HEK293T (cell line): ENCODE measurements at places on chromosomes 5 and 9.
A peak's percentile ranks its signal among the peaks of the same experiment; 100 is the strongest.

GRCh38 chr9:87425202-87425601, 72.5 kb upstream of the DAPK1 start:
- DNase-seq: no peak

- no peak for DNase-seq
Observed at GRCh38 chr5:34530637-34531036, 125.5 kb upstream of the RAI14 start.

- DNase-seq: no peak
Observed at GRCh38 chr9:125532812-125533594, 174.0 kb downstream of the MAPKAP1 start.

GRCh38 chr5:168365581-168366081, 74.2 kb downstream of the WWC1 start:
- DNase-seq: no peak

DNA sequence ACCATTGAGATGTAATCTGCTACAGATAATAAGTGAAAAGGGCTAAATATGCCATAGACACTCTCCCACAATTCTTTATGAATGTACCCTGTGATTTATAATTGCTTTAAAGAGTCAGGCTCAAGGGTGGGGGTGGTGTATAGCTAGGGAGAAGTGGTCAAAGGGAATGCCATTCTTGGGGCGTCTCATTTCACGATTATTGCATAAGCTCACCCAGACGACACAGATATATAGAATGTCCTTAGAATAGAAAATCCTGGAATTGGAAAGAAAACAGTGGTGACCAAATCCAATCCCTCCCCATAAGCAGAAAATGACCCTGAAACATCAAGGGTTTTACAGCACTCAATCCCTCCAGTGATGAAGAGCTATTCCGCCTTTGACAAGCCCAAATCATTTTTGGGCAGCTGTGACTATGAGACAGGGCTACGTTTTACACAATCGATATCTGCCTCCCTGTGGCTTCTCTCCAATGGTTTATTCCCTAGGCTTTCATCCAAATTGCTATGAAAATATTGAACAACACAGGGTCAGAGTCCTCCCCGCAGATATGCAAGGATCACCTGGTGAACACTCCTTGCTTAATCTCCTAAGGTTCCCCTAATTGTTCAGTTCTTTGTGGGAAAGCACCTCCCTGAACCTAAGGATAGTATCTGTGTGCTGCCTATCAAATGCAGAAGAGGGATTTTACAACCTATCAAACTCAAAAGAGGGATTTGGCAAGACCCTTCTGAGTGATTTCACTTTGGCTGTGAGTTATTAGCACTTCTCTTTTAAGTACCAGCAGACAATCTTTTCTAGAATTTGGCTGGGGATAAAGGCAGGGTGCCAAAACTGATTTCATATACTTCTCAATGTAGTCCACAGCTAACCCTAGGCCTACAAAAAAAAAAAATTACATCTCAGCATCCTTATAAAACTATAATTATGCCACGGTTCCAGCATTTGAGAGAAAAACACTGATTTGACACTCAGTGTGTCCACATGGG, 144.9 kb upstream of the CDH6 start:
- no peak for DNase-seq

DNA sequence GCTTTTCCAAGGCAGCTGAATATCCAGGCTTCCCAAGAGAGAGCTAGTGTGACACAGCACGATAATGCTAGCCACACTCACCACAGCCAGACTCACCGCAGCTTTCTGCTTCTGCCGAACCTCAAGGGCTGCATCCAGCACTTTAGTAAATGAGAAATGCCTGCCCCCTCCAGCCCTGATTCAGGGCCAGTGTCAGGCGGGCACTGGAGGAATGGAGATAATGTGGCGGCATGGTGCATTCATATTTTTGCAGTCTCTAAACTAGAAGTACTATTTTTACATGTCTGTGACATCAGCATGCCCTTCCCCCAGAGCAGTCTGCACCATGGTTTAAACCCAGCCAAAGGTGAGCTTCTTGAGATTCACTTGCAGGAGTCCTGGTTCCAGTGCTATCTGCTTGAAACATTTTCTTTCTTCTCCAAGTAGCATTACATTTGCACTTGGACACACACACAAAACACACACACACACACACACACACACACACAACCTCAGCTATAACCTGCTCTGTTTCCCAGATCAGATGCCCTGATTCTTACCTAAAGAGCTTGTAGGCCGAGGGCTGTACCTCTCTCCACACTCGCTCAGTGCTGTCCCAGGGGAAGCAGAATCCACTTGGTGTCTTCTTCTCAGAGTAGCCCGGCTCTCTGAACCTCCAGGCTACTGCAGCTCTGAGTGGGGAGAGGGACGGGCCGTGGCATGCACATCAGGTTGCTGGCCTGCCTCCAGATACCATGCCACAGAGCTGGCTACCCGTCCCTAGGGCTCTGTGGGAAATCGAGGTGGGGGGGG, at the start of gene FGF1:
TSS of gene FGF1 (minus strand) at position 673 of the 792 bp plus-strand sequence. CDS start 71,963 bp downstream, outside the sequence.
- no peak for DNase-seq

DNA sequence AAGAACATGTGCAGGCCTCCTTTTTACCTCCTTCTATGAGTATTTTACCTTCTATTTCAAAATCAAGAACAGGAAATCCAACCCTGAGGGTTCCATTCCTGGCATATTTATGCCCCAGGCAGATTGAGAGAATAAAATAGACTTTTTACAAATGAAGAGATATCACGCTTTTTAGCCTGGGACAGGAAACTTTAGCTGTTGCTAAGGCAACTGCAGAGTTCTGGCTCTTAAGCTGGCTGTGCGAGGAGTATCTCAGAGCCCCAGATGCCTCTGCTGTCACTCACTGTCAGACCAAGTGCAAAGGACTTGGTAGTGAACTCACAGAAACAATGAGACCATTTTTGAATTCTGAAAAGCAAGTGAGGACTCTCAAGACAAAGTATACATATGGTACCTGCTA, 69.5 kb upstream of the HSPB3 start:
- DNase-seq: no peak

DNA sequence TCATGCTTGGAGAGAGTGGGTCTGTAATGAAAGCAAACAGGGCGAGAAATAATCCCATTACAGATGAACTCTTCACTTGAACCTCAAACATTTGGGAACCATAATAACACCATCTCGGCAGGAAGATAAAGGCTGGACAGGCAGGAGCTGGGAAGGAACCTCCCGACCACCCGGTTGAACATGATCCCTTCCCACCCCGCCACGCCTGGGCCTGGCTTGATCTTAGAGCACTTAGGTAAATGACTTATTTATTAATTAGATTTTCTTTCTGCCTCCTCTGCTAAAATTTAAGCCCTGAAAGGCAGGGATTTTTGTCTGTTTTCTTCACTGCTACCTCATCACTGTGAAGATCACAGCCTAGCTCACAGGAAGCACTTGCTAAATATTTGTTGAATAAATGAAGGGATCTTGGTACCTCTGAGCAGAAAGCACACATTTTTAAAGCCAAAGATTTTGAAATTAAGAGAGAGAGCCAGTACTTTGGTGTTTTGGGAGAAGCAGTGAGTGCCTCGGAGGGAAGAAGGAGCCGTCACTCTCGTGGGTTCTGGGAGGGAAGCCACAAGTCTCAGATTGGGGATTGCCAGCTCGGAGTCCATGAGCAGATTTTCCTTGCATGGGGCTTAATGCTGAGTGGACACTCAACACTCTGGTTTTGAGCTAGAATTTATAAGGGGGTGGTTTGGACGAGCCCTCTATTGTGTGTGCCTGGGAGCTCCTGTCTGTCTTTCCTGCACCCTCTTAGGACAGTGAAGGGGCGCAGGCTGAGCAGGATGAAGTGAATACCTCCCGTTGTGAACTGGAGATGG, 133.3 kb downstream of the MACROH2A1 start:
- no peak for DNase-seq

DNA sequence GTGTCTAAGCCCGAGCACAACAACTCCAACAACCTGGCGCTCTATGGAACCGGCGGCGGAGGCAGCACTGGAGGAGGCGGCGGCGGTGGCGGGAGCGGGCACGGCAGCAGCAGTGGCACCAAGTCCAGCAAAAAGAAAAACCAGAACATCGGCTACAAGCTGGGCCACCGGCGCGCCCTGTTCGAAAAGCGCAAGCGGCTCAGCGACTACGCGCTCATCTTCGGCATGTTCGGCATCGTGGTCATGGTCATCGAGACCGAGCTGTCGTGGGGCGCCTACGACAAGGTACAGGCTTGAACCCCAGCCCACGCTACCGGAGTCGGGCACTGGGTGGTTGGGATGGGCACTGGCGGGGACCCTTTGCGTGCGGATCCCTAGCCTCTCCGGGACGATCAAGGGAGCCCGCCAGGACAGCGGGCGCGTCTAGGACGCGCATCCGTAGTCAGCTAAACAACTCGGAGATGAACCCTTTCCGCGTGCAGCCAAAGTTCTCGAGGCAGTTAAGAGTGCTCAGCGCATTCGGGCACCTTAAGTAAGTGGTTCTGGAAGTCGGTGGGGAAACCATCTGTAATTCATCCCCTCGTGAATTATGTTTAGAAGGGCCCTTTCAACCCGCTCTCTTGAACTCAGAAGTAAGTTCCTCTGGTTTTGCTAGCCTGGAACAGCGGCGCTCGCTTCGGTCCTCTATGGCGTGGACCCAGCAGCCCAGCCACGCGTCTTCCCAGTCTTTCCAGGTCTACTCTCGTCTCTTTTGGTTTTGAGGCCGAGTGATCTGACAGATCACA, 1.3 kb downstream of the KCNN2 start:
- DNase-seq: no peak

- DNase-seq: no peak
Observed at GRCh38 chr5:38202741-38203140, 55.6 kb upstream of the EGFLAM start.

- DNase-seq: no peak
Observed at GRCh38 chr5:32061236-32061635, 112.9 kb downstream of the GOLPH3 start.

DNA sequence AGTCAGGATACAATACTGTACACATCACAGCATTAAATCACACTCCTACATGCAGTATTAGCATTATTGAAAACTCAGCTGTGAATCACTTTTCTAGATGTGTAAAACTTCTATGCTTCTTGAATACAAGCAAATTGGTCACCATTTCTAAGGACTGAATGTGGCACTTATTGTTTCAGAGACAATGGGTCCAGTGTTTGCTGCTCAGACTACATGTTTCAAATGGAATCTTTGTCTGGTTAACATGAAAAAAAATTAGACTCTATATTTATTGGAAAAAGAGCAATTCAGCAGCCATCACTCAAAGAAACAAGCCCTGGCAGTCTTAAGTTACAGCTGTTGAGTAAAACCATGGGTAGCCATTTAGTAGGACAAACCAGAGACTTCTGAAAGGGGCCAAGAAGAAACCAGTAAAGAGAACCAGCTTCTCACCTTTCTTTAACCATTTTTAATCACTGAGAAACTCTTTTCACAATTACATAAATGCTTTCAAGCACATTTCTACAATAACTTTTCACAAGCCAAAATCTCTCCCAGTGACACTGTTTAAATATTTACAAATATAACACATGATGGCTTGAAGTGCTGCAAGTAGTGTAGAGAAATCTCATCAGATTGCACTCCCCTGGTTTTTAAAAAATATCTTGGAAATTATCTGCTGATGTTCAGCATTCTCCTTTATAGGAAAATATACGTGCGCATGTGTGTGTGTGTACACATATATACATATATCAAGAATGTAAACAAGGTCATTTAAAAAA, 35.2 kb downstream of the OR2K2 start:
- no peak for DNase-seq

DNA sequence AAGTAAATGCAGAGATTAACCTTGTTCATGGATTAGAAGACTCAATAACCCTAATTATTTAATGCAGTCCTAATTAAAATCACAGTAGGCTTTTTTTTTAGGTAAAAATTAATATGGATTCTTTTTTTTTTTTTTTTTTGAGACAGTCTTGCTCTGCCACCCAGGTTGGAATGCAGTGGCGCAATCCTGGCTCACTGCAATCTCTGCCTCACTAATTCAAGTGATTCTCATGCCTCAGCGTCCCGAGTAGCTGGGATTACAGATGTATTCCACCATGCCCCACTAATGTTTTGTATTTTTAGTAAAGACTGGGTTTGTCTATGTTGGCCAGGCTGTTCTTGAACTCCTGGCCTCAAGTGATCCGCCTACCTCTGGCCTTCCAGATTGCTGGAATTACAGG, 40.6 kb downstream of the DENND4C start:
- DNase-seq: no peak

GRCh38 chr9:114273461-114273881, 49.4 kb upstream of the ORM1 start:
- no peak for DNase-seq

DNA sequence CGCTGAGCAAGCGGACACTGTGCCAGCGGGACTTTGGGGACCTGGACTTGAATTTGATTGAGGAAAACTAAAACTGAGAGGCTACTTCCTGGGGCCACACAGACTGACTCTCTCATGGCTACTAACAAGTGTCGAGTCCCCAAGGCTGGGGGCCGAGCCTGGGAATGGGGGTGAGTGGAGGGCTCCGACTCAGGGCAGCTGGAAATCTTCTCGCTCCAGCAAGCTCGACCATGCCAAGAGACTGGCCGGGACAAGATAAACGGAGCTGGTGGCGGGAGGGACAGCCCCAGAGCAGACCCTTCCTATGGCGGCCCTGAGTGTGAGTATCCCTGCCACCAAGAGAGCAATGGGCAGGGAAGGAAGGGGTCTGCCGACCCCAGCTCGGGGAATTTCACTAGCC, 5.6 kb upstream of the KDM3B start:
- no peak for DNase-seq

- no peak for DNase-seq
Observed at GRCh38 chr9:79555474-79556089, 16.2 kb upstream of the TLE4 start.

GRCh38 chr9:19049917-19050636, 850 bp downstream of the RRAGA start:
- peak; percentile 23 for DNase-seq

DNA sequence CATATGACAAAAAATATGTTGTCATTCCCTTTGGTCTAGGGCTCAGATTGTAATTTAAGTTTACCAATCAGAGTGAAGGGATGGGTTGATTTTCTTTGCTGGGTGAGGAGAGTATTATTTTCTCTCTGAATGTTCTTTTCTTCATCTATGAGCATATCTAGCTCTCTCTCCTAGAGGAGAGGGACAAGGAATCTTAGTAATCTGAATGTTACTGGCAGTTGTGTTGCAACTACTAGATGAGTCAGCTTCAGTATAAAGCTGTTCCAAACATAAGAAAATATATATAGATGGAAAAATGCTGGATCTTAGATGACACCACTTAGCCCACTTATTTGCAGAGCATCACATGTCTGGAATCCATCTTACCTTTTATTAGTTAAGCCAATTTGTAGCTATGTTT, 259.3 kb downstream of the TUSC1 start:
- no peak for DNase-seq

DNA sequence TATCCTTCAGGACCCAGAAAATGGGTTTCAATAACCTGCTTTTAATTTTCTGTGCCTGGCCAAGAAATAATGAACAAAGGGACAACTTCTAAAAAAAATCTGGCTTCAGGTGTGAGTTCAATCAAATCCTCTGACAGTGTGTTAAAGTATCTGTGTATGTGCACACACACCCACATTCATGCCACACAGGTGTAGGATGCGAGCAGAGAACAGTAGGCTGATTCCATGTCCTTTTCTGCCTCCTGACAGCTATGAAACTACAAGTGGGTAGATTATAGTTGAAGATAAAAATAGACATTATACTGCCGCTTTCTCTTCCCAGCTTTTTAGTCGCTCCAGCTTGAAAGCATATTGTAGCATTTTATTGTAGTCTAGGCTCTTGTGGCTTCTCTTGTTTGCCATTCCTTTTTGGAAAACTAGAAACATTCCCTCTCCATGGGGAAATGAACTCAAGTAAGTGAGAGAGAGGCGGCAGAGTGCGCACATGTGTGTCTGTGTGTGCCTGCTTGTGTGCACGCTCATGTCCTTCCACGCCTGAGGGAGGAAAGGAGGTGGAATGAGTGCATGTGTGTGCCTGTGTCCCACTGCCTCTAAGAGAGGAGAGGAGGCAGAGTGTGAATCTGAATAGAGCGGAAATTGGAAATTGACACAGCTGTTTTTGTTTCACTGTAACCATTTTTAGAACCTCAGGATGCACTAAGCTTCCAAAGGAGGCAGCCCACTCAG, 273.0 kb downstream of the ELAVL2 start:
- DNase-seq: no peak
